ENCODE measurements at places on chromosomes 2 and 18.
A peak's percentile ranks its signal among the peaks of the same experiment; 100 is the strongest.

DNA sequence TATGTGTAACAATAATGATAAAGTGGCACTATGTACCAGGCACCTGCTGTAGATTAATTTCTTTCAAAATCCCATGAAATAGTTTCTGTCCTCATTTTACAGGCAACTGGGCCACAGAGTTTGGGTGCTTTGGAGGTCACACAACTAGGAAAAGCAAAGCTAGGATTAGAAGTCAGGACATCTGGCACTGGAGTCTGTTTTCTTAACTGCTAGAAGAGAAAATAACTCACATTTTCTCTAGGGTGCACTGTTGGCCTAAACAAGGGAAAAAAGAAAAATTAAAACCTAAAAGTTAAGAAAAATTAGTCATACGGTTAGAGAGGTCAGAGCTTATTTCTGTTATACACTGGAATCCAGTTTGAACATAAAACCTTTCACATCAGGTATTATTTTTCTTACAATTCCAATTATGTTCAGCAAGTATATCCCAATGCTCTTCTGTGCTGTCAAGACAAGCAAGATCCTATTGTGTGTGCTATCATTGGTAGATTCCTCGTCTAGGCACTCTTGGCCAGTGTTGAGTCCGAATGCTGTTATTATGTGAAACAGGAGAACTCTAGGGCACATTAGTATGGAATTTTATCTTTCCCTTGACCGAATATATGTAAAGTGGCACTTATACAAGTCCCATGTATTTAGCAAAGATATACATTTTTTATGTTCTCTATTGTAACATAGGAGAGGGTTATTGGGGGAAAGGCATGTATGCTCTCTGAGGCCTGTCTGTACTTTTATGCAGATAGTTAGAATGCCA lies 1.5 kb upstream of the OSGEPL1 start:
- H3K4me1 ChIP-seq: peaks cover 3% of the 10 kb centered on the region
- DNase-seq: no peak
- H3K4me3 ChIP-seq: no peak overlapping the region
- H3K36me3 ChIP-seq: peaks cover 4% of the 10 kb centered on the region

DNA sequence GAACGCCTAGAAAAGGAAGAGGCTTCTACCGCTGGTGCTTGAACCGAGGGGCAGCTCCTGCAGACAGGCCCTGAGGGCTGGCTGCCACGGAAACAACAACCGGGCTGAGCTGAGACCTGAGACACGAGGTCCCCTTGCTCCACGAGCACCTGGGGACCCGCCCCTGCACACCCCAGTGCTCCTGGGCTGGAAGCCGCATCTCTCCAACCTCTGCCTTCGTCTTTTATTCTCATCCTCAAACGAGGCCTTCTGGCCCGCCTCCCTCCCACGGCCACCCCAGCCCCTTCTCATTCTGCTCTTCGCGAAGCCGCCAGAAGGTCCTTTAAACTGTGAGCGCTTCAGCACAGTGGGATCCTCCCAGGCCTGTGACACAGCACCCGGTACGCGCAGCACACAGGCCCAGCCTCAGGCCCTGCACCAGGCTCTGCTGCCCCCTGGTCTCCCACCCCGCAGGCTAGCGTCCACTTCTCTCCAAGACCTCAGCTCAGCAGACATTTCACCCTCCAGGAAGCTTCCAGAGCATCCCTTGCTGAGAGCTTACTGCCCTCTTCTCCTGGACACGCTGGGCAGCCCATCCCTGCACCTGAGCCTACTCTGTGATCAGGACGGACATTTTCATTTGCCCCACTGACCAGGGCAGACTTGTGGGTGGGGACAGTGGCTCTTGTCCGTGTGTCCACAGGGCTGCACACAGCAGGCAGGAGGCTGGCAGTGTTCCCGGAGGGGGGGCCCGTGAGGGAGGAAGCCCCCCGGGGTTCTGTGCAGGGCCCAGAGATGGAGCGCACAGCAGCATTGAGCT lies 149.7 kb downstream of the PXDN start:
- H3K36me3 ChIP-seq: no peaks in the 10 kb centered on the region
- no peak for DNase-seq
- peaks cover 9% of the 10 kb centered on the region for H3K4me1 ChIP-seq
- H3K27ac ChIP-seq: no peak overlapping the region
- H3K27me3 ChIP-seq: peaks cover 8% of the 10 kb centered on the region

DNA sequence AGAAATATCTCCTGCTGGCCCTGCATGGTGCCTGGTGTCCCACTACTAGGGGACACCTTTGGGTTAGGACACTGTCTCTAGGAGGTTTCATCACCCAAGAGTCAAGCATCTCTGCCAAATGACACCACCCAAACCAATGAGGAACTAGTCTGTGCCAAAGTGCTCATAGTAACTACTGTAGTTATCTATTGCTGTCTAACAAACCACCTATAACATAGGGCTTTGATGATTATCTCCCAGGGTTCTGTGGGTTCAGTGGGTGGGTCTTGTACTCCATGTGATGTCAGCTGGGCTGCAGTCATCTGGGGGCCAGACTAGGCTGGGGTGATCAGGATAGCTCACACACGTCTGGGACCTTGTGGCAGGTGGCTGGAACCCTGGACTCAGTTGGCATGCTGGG lies 59.8 kb downstream of the EPAS1 start:
- DNase-seq: no peak
- no peaks in the 10 kb centered on the region for H3K4me1 ChIP-seq
- H3K36me3 ChIP-seq: peaks cover 23% of the 10 kb centered on the region
- H3K4me3 ChIP-seq: no peak overlapping the region

- H3K4me3 ChIP-seq: no peak overlapping the region
- H3K27me3 ChIP-seq: no peaks in the 10 kb centered on the region
- H3K27ac ChIP-seq: no peak overlapping the region
- no peaks in the 10 kb centered on the region for H3K36me3 ChIP-seq
- H3K4me1 ChIP-seq: no peaks in the 10 kb centered on the region
Observed at GRCh38 chr2:130878316-130878715, 41.6 kb downstream of the ARHGEF4 start.

GRCh38 chr18:79429381-79429780 lies 33.7 kb downstream of the NFATC1 start:
- no peak overlapping the region for H3K4me3 ChIP-seq
- no peaks in the 10 kb centered on the region for H3K4me1 ChIP-seq
- H3K27me3 ChIP-seq: no peaks in the 10 kb centered on the region
- H3K27ac ChIP-seq: no peak overlapping the region

DNA sequence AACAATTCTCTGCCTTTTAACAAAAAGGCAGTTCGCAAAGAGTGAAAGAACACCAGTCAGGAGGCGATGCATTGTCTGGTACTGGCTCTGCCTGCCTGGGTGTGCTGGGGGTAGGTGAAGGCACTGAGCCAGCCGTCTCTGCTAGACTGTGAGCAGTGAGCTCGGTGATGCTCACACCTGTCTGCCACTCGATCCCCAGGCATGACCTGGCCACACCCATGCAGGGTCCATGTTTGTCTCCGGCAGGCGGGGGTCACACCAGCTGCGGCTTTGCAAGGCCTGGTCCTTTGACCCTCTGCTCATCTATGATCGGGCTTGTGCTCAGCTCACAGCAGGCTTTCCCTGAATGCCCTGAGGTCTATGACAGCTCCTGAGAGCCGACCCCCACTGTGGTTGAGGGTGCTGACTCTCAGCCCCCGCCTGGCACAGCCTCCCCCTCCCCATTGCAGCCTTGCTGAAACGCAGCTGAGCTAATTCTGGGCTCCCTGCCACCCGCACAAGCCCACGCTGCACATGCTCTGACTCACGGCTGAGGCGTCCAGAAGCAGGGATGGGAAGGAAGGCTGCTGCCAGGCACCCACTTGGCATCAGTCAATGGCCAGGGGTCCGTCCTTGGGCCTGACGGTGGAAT lies 23.7 kb downstream of the CRACDL start:
- peaks cover 9% of the 10 kb centered on the region for H3K4me1 ChIP-seq
- H3K36me3 ChIP-seq: no peaks in the 10 kb centered on the region
- peaks cover 2% of the 10 kb centered on the region for H3K27me3 ChIP-seq
- H3K4me3 ChIP-seq: no peak overlapping the region
- no peak overlapping the region for H3K27ac ChIP-seq

- no peak for DNase-seq
- H3K27me3 ChIP-seq: no peaks in the 10 kb centered on the region
- no peak overlapping the region for H3K27ac ChIP-seq
- H3K36me3 ChIP-seq: no peaks in the 10 kb centered on the region
- no peak overlapping the region for H3K4me3 ChIP-seq
Observed at GRCh38 chr2:79994161-79994560, 310.4 kb downstream of the LRRTM1 start.

DNA sequence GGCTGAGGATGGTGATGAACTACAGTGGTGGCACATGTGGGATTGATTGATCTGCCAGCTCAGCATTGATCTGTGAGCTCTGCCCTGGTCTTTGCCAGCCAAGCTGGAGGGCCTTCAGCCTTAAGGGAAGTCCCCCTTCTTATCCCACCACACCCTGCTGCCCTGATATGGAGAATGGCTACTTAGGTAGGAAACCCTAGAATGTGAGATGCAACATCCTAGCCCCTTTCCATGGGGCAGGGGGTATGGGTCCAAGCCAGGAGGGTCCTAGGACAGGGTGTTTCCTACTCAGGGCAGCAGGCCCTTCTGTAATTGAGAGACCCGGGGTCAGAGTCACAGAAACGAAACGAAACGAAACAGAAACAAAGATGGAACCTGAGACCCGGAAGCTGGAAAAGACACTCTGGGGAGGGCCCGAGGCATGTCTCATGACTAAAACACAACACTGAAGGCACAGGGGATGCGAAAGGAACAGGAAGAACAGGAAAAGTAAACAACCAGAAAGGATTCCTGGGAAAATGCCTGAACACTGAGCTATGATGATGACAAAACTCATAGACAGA lies 16.9 kb upstream of the SULT1C2 start:
- no peak overlapping the region for H3K4me3 ChIP-seq
- no peaks in the 10 kb centered on the region for H3K36me3 ChIP-seq
- DNase-seq: peak; percentile 61

DNA sequence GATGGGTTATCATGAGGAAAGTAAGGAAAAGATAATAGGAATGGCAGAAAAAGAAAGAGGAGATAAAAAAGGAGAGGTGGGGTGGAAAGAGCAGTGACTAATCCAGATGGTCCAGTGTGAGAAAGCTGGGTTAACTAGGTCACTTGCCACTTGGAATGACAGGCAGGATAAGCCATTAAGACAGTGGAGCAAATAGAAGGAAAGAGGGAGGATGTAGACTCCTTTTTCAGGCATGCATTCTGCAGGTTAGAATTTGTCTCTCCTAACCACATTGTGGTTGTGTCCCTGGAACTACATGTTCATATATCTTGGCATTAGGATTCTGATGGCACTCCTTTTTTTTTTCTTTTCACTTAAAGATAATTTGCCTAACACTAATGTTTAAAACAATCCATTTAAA lies 13.4 kb upstream of the NEMP2 start:
- H3K36me3 ChIP-seq: no peaks in the 10 kb centered on the region
- no peaks in the 10 kb centered on the region for H3K4me1 ChIP-seq
- H3K27ac ChIP-seq: no peak overlapping the region
- no peaks in the 10 kb centered on the region for H3K27me3 ChIP-seq

DNA sequence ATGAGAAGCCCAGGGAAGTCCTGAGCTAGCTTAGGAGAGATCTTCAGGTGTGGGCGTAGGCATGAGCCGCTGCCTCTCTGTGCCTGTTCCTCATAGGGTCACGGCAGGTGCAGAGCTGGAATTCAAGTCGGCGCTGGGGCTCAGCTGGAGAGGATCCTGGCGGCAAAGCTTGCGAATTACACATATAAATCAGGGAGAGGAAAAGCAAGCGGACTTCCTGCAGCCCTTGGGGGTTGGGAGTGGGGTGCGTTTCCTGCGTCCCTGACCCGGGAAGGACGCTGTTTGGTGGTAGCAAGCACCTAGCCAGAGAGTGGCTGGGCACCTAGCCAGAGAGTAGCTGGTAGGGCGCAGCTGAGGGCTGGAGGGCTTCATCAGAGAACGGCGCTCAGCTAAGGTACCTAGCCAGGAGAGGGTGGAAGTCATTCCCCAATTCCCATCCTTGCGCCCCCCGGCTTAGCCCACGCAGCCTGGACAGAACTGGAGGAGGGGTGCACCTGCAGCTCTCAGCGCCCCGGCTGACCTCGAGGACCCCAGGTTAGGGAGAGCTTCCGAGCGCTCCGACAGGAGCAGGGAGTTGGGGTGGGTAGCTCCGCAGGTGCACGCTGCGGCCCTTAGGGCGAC lies 459 bp upstream of the EFR3B start:
- H3K36me3 ChIP-seq: no peaks in the 10 kb centered on the region
- peak overlapping the region; percentile 56 for H3K4me3 ChIP-seq
- H3K27ac ChIP-seq: peak overlapping the region; percentile 59
- peaks cover 14% of the 10 kb centered on the region for H3K4me1 ChIP-seq
- DNase-seq: peak; percentile 81

GRCh38 chr18:26057344-26057773 lies 33.1 kb downstream of the SS18 start:
- no peaks in the 10 kb centered on the region for H3K27me3 ChIP-seq
- no peaks in the 10 kb centered on the region for H3K4me1 ChIP-seq
- peaks cover 31% of the 10 kb centered on the region for H3K36me3 ChIP-seq
- no peak overlapping the region for H3K4me3 ChIP-seq
- no peak for DNase-seq

DNA sequence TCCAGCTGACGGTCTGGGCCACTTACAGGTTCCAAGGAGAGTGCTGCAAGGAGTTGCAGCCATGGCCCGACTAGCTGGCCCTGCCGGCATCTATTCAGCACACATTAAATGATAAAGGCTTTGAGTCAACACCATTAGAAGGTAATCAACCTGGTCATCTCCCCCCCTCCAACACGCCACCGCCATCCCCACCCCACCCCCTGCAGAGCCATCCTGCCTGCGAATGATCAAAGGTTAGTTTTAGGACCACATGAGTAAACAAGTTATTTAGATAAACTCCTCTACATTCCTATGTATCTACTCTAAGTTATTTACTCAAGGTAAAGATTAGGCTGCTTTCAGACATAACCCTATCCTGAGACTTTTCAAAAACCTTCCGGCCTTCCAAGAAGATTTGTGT lies 349.3 kb upstream of the SLC39A10 start:
- no peak overlapping the region for H3K4me3 ChIP-seq
- H3K4me1 ChIP-seq: no peaks in the 10 kb centered on the region
- H3K36me3 ChIP-seq: no peaks in the 10 kb centered on the region
- no peak overlapping the region for H3K27ac ChIP-seq

DNA sequence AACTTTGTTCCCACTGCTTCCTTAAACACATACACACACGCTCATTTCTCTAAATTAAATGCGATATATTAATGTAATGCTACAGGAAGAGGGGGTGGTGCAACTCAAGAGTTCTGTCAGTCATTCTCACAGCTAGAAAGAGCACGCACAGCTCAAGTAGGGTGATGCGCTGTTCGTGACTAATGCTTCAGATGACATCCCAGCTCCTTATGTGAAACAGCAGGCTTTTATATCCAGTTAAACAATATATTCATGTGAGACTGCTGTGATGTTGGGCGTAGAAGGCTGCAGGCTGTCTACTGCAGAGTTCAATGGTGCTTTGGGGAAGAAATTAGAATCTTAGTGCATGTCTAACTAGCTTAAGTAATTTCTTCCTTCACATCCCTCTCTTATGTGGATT lies 912.6 kb upstream of the FSHR start:
- no peak overlapping the region for H3K27ac ChIP-seq
- no peaks in the 10 kb centered on the region for H3K36me3 ChIP-seq
- H3K4me1 ChIP-seq: no peaks in the 10 kb centered on the region
- DNase-seq: no peak
- H3K4me3 ChIP-seq: no peak overlapping the region

- DNase-seq: peak; percentile 14
- H3K4me3 ChIP-seq: peak overlapping the region; percentile 93
- peaks cover 38% of the 10 kb centered on the region for H3K4me1 ChIP-seq
- H3K27ac ChIP-seq: no peak overlapping the region
- no peaks in the 10 kb centered on the region for H3K27me3 ChIP-seq
- H3K36me3 ChIP-seq: peaks cover 27% of the 10 kb centered on the region
Observed at GRCh38 chr2:226797289-226797988, 2.2 kb downstream of the IRS1 start.

GRCh38 chr2:109157563-109158105 lies 28.6 kb downstream of the SH3RF3 start:
- H3K27ac ChIP-seq: no peak overlapping the region
- peak; percentile 45 for DNase-seq
- H3K4me3 ChIP-seq: no peak overlapping the region
- H3K4me1 ChIP-seq: no peaks in the 10 kb centered on the region
- H3K27me3 ChIP-seq: peaks cover 3% of the 10 kb centered on the region
